ENCODE measurements at places on chromosomes 5 and 9.

DNA sequence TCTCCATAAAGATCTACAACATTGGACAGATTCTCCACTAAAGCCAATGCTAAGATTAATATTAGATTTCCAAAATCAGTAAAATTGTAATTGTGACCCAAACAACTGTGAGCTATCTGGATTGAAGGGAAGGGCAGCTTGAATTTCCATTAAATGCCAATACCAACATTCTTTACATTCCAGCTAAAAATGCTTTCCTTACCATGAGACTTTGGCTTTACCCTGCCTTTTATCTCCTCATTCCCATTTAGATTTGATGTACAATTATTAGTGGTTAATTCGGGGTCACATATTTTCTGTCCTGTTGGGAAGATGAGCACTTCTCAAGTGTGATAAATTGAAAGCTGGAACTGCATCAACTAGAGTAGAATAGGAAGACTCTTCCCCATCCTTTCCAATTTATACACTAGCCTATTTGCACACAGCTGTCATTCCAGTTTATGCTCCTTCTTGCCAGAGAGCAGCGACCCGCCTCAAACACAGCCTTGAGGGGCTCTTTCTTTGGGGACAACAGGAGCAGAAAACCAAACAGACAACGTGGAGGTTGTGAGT, 33.1 kb upstream of the MYOT start:
- peak; percentile 15 for DNase-seq

DNA sequence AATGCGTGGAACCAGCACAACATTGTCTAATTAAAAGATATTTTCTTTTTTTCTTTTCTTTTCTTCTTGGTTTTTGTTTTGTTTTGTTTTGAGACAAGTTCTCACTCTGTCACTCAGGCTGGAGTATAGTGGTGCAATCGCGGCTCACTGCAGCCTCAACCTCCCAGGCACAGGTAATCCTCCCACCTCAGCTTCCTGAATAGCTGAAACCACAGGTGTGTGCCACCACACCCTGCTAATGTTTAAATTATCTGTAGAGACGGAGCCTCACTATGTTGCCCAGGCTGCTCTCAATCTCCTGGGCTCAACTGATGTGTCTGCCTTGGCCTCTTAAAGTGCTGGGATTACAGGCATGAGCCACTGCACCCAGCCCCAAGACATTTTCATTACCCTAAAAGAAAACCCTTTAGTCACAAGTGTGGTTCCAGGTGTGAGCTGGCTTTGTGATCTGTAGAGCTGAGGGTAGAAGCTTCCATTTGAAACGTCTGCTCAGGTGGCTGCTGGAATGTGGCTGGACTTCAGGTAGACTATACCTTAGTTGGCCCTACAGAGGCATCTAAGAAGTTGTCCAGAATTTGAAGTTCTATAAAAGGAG, 19.1 kb upstream of the NEK6 start:
- no peak for DNase-seq

DNA sequence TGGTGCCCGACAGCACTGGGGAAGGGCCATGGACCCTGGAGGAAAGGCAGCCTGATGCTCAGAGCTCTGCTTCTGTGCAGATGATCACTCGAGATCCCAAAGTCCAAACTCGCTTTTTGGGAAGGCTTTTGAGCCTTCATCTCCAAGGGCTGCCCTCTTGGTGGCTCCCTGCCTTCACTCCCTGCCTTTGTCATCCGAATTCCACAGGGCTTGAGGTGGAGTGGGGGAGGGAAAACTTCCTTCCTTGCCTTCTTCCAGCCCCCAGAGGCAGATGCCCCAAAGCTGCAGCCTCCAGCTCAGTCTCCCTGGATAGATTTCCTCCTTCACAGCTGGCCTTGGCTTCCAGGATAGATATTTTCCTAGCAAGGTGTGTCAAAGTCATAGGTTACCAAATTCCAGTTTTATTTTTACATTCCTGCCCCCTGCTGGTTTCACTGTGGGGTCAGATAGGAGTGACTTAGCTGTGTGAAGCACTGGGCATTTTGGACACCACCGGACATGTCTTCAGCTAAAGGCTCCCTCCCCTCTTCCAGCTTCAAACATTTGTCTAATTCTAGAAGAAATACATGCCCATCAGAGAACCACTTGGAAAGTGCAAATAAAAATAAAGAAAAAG, 268.2 kb downstream of the HSPA4 start:
- DNase-seq, result no peak

DNA sequence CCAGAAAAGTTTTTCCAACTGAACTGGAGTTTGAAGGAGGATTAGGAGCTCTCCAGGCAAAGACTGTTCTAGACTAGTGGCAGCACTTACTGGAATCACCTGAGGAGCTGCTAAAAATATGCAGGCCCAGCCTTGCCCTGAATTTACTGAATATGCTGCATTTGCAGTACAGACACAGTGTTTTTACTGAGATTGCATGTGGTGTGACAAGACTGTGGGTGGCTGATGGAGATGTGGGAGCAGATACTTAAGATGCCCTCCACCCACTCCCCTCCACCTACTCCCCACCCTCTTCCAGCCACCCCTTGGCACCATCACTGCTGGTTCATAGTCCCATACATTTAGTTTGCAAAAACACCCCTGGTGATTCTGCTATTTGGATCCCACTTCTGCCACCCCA, 64.1 kb upstream of the HRH2 start:
- DNase-seq, result no peak

DNA sequence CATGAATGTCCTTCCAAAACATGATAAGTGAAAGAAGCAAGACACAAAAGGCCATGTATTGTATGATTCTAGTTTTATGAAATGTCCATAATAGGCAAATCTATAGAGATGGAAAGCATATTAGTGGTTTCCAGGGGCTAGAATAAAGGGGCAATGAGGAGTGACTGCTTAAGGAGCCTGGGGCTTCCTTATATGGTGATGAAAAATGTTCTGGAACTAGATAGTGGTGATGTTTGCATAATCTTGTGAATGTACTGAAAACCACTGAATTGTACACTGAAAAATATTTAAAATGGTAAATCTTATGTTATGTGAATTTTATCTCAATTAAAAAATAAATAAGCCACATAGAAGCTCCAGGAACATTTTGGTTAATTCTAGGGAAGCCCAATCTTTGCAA, 144.4 kb upstream of the ANKRD55 start:
- no peak for DNase-seq

- DNase-seq, result no peak
Observed at GRCh38 chr9:115680231-115680630, 473.4 kb upstream of the PAPPA start.

GRCh38 chr9:88952086-88952615, 39.1 kb upstream of the S1PR3 start:
- no peak for DNase-seq

- no peak for DNase-seq
Observed at GRCh38 chr9:134546246-134546731, 95.3 kb upstream of the COL5A1 start.

- DNase-seq, result no peak
Observed at GRCh38 chr5:123907349-123907748, 395.4 kb downstream of the CSNK1G3 start.

DNA sequence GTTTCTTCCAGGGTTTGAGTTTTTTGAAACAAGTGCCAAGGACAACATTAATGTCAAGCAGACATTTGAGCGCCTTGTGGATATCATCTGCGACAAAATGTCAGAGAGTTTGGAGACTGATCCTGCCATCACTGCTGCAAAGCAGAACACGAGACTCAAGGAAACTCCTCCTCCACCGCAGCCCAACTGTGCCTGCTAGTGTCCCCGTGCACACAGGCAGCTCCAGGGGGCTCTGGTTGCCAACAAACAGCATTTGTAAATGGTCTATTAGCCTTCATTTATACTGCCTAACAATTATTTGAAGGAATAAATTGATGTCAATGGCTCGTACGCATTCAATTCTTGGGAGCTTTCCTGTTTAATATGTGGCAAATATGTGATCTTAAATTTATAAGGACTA, 268.3 kb downstream of the RAB3C start:
- no peak for DNase-seq

GRCh38 chr9:116387934-116388698, 234.5 kb downstream of the PAPPA start:
- no peak for DNase-seq

- no peak for DNase-seq
Observed at GRCh38 chr5:142913728-142914338, 143.7 kb downstream of the ARHGAP26 start.

GRCh38 chr5:73292816-73293459, 119.9 kb downstream of the TMEM174 start:
- DNase-seq, result no peak

GRCh38 chr9:127769929-127770582, 8.4 kb downstream of the SH2D3C start:
- DNase-seq, result no peak

DNA sequence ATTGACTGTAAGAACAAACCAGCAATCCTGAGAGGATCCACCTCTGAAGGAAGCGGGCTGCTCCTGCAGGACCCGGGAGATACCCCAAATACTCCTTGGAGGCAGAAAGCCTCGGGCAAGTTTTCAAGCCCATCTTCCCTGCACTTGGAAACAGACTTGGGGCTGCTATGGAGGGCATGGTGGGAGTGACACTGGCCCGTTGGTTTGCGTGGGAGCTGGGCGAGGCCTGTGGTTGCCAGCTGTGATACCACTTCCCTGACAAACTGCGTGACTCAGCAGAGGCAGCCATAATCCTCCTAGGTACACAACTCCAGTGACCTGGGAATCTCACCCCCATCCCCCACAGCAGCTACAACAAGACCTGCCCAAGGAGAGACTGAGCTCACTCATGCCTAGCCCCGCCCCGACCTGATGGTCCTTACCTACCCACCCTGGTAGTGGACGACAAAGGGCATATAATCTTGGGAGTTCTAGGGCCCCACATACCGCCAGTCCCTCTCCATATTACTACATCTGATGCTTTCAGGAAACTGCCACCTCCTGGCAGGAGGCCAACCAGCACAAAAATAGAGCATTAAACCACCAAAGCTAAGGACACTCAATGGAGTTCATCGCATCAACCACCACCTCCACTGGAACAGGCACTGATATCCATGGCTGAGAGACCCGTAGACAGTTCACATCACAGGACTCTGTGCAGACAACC, 38.1 kb upstream of the VLDLR start:
- no peak for DNase-seq

DNA sequence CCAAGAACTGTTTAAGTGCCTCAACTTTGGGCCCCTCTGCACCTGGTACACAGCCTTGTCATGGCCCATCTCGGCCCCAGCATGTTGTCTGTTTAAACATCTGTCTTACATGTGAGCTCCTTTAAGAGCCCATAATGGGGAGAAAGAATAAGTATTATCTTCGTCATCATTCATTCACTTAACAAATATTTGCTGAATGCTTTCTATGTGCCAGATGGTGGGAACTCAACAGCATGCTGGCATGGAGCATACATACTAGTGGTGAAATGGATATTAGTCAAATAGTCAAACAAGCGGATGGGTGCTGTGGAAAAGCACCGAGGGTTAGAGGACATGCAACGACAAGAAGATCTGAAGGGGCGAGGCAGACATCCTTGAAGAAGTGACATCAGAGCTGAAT, 54.5 kb downstream of the GABBR2 start:
- no peak for DNase-seq

DNA sequence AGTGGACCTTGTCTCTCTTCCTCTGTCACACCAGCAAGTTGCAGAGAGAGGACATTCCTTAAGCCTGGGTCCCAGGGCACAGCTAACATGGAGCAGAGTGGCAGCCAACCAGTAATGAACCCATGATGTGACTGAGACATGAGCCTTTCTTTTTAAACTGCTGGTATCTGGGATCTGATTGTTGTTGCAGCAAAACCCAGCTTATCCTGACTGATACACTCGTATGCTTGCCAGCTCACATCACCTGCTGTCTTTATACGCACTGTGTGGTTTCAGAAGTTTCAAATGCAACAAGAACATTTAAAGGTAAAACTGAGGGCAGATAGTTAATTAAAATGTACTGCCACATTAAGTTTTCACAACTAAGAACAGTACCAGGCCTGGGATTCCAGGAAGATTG, 97.1 kb downstream of the HSD17B3 start:
- no peak for DNase-seq

- no peak for DNase-seq
Observed at GRCh38 chr5:172321593-172321992, 38.0 kb upstream of the UBTD2 start.

GRCh38 chr9:68648971-68649370, 56.1 kb upstream of the PIP5K1B start:
- DNase-seq, result no peak

GRCh38 chr9:35110327-35110761, 5.3 kb downstream of the ATOSB start:
- no peak for DNase-seq

- no peak for DNase-seq
Observed at GRCh38 chr5:76319673-76320072, 83.4 kb upstream of the IQGAP2 start.

DNA sequence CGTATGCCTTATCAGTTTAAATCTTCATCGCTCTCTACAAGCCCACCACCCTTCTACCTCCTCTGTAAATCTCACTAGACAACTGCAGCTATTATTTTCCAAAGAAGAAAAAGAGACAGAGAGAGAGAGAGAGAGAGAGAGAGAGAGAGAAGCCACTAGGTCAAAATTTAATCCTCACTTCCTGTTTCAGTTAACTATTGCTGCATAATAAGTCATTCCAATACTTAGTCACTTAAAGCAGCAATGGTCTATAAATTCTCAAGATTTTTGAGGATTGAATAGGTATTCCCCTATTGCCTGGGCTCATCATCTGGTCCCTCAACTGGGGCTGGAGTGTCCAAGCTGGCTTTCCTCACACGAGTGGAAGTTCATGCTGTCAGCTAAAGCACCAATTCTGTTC, 68.8 kb downstream of the ITGA1 start:
- no peak for DNase-seq

DNA sequence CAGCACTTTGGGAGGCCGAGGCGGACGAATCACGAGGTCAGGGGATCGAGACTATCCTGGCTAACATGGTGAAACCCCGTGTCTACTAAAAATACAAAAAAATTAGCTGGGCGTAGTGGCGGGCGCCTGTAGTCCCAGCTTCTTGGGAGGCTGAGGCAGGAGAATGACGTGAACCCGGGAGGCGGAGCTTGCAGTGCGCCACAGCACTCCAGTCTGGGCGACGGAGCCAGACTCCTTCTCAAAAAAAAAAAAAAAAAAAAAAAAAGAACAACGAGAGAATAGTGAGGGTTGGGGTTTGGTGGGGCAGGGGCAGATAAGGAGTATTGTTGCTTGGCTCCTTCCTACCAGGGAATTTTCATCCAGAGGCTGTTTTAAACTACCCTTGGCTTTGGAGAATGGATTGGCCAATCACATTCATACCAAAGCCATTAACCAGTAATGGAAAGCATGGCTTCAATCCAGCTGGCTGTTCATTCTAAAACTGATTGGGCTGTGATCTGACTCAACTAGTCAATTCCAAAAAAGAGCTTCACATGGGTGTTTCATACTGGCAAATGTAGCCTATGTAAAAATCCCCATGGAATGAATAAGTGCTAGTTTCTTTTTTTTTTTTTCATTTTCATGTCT, 64.4 kb downstream of the PLCXD3 start:
- no peak for DNase-seq

DNA sequence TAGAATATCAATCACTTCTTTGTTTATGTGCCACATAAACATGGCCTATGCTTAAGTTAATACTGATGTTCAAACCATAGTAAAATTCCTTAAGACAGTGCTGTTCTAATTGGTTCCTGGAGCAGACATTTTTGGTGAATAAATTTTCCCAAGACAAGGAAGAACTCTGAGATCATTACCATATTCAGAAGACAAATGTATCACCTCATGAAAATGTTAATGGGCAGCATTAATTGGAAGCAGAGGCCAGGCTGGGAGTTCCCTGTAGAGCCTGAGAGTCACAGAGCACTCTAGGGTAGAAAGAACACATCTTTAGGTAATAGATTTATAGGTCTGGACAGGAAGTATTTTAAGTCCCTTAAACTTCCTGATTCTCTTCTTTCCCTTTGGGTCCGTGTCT, 240.2 kb downstream of the MAN2A1 start:
- DNase-seq, result no peak

- DNase-seq, result peak; percentile 27
Observed at GRCh38 chr5:55324815-55325418, 17.1 kb downstream of the MTREX start.

All from NCI-H526 (cell line).